ENCODE measurements at places on chromosomes 7 and 10.

- DNase-seq: no peak
These were observed 30.6 kb downstream of the CDCA7L start for GRCh38 chr7:21915140-21915539.

- DNase-seq: no peak
These were observed 108.1 kb upstream of the FAM133B start for GRCh38 chr7:92698237-92698841.

DNA sequence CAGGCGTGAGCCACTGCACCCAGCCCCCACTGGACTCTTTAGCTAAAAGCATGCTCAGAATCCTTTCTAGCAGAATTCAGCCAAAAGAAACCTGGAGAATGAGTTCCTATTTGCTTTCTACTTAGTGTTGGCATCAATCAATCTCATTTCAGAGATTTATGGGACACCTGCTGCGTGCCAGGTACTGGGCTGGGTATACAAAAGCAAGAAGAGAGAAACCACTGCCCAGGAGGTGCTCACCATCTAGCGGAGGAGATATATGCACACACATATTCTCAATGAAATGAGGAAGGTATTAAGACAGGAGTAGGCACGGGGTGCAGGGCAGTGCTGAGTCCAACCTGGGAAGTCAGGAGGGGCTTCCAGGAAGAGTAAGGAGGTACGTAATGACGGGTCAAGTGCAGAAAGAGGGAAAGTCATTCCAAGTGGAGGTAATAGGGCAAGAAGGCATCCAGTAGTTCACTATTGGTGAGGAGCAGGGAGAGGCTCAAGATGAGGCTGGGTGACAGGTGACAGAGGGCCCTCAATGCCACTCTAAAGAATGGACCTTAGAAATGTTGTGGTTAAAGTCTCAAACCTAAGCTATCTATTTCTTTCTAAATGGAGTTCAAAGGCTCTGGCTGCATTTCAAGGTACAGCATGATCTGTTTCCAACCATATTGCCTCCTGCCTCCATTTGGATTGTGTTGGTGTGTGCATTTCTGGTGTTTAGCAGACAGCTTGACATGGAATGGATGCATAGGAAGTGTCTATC lies 22.1 kb downstream of the ABLIM1 start:
- no peak for DNase-seq

DNA sequence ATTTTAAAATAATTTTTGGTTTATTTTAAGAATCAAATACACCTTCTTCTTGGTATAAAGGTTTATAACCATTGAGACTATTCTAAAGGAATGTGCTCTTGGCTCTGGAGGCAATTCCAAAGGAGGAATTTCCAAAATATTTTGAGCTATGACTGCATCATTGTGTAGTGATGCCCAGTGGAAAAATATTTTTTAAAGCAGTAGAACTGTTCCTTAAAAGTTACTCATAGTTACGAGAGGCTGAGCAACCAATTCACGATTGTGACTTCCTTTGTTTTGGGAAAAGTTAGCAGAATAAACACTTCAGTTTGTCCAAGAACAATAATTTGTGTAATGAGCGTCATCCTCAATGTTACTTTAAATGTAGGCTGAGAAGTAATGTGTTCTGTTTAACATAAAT lies 233.6 kb downstream of the BAMBI start:
- DNase-seq: no peak

DNA sequence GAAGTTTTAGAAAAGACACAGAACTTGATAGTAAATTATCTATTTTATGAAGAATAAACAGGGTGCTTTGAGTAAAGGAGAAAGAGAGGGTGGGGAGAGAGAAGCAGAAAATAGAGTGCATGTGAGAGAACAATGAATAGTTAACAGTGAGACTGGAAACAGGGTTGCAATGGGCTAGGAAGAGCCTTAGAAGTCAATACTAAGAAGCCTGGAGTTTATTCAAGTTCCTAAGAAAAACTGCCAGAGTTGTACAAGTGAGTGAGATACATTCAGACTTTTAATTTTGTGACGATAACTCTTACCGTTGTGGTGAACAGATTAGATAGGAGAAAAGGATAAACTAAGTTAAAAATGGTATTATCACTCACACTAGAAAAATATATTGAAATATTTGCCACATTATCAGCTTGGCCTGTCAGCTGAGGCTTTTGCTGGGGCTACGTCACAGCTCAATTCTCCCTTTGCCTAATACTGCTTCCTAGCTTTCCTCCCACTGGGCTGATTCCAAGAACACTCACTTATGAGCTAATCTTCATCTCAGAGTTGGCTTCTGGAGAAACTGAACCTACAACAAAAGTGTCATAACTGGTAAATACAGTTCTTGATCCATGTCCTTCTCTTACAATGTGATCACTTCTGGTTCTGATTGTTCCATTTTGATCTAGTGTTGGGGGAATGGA lies 92.7 kb downstream of the SEMA3D start:
- no peak for DNase-seq

DNA sequence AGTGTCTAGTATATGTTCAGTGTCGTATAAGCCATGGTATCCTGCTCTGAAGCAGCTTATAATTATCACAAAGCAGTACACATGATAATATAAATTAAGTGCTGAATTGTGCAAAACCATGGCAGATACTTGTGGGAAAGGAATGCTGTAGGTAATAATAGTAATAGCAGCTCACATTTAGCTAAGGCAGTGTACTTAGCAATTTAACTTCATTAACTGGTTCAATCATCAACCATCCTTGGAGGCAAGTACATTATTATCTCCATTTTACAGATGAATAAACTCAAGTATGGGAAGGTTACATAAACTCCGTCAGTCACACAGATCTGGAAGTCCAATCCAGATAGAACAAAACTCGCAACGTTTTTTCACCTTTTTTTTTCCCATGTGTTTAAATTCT lies 21.6 kb upstream of the RNF148 start:
- no peak for DNase-seq

DNA sequence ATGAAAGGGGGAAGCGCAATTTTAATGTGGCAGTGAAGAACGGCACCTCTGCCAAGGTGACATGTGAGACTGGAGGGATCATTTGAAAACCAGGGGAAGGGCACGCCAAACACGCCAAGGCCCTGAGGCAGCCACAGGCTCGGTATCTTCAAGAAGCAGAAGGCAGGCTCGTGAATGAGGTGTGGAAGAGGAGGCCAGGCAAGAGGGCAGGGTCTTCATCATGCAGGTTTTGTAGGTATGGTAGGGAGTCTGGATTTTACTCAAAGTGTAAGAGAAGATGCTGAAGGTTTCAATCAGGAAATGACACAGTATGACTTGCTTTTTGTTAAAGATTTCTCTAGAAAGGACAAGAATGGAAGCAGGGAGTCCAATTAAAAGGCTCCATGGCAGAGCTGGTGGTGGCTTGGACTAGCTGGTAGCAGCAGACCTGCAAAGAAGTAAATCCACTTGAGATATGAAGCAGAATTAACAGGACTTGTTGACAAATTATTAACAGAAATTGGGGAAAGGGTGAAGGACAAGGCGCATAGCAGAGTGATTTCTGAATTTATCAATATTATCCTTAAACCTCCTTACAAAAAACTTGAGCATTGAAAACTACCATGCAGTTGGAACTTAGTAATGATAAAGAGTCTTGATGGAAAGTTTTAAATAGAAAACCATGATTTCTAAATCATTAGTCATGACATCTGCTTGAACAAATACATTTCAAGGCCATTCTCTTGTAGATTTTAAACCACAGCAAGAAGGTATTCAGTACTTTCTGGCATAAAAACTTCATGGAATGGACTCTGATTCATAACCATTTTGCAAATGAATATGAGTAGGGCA lies 70.4 kb downstream of the COA1 start:
- DNase-seq: no peak

GRCh38 chr7:1426474-1426873 lies 32.8 kb downstream of the MICALL2 start:
- DNase-seq: no peak

DNA sequence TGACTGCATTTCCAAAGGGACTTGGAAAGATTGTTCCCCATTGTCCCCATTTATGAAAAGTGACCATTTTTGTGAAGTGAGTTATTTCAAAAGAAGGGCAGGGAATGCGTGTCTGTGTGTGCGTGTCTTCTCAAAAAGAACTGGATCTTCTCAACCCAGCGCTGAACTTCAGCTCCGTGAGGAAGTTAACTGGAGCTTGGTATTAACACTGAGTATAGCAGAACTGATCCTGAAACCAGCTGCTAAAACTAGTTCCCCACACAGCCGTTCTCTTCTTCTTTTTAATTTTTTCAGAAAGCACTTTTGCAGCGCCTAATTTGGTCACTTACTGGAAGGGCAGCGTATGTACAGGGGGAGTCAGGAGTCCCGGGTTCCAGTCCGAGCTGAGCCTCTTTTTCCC lies 45.8 kb upstream of the PLEKHA1 start:
- DNase-seq: no peak

DNA sequence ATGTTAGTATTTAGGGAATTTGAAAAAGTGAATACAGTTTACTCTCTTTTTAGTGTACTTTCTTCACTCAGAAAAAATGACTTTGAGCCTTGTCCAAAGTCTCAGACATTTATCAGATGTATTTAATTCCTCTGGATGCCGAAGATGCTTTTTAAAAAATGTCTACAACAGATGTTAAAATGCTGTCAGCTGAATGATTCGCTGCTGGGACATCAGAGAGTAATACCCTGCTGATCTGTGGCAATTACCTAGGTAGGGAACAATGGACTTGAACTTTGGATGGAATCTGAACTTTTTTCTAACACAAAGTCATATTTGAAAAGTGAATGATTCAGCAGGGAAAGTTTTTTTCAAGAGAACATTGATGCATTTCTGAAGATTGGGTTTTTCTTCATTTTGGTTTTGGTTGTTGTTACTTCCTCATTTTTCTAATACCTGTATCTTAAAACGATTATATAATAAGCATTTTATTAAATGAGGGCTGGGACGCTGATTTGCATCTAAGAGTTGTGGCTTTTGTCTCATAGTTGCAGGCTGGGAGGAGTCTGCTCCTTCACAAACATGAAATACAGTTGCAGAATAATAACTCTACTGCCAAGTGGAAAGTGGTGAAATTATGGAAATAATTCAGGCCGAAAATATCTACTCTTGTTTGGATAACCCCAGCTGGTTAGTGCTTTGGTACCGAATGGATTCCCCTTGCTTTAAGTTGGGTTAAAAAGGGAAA lies 98.0 kb downstream of the SPAG6 start:
- DNase-seq: no peak

- DNase-seq: no peak
These were observed 36.2 kb downstream of the PDE1C start for GRCh38 chr7:32034052-32034451.

GRCh38 chr10:93123766-93124165 lies 50.1 kb downstream of the CYP26A1 start:
- no peak for DNase-seq

DNA sequence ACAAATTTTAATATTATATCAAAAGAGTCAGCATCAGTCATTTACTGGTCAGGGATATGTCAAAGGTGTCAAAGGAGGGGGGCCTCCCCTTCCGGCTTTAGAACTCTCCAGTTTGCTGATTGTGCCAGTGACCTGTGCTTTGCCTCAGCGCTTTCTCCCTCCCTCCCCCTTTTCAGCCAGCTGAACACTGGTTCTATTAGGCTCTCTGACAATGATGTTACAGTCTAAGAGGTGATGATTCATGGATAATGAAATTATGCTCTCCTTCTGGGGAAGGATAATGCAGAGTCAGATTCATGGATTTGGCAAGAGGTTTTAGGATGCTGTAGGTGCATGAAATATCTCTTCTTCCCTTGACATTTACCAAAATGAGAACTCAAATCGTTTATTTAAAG lies 6.1 kb downstream of the LRRTM3 start:
- DNase-seq: no peak

GRCh38 chr10:24288581-24288980 lies 79.6 kb downstream of the KIAA1217 start:
- DNase-seq: no peak

GRCh38 chr10:97991871-97992270 lies 38.5 kb downstream of the CRTAC1 start:
- DNase-seq: no peak

DNA sequence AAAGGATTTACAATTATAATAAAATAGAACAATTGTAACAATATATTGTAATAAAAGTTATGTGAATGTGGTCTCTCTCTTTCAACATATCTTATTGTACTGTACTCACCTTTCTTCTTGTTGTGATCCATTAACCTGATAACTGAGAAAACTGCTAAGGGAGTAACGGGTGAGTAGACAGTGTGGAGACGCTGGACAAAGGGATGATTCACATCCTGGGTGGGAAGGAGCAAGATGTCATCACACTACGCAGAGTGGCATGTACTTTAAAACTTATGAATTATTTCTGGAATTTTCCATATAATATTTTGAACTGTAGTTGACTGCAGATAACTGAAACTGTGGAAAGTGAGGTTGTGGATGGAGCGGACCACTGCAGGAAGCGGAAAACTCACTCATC lies 91.2 kb upstream of the PLPP4 start:
- no peak for DNase-seq

GRCh38 chr10:116555880-116556279 lies 10.1 kb downstream of the PNLIP start:
- DNase-seq: no peak
